ENCODE measurements at places on chromosomes 16 and 17.
A peak's percentile ranks its signal among the peaks of the same experiment; 100 is the strongest.

GRCh38 chr16:64478252-64478906 lies 643.5 kb downstream of the CDH11 start:
- no peak for DNase-seq

- no peak for DNase-seq
Observed at GRCh38 chr17:50155115-50155819, 4.8 kb upstream of the PPP1R9B start.

GRCh38 chr16:86061721-86062120 lies 162.8 kb downstream of the IRF8 start:
- no peak for DNase-seq

GRCh38 chr16:66486773-66487579 lies 59.9 kb downstream of the BEAN1 start:
- no peak for DNase-seq

GRCh38 chr16:23269248-23269953 lies 32.7 kb upstream of the SCNN1B start:
- DNase-seq = no peak

DNA sequence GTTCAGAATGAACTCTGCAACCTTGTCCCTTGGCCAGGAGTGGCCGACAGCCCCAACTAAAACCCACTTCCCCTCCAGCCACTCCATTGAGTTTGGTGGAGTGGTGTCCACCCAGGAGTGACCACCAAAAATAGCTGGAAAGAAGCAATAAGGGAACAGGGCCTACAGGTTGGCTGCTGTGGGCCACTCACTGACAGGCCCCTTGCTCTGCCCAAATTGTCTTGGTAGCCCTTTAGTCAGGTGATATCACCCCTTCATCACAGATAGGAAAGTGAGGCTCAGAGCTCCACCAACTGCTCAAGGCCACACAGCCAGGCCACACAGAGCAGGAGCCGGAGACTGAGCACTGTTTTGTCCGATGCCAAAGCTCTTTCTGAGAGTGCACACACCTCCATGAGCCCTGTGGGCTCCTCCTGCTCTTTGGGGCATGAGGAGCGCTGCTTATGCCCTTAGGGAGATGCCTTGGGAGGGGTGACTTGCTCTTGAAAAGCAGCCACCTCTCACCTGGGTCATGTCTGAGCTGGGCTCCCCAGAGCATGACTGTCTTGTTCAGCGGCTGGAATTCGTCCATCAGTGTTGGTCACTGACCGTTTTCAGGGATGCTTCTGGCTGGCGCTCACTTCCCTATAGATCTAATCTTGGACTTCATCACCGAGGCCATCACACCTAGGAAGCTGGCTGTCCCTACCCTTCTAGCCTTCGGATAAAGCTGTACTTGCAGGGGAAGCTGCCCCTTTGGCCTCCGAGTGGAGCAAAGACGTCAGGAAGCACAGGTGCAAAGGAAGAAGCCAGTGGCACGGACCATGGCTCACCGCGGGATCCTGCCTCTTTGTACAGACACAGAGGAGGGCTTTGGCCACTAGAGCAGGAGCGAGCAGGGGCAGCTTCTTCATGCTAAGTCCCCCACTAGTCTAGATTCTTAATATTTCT lies 186.0 kb upstream of the ZNF469 start:
- no peak for DNase-seq

DNA sequence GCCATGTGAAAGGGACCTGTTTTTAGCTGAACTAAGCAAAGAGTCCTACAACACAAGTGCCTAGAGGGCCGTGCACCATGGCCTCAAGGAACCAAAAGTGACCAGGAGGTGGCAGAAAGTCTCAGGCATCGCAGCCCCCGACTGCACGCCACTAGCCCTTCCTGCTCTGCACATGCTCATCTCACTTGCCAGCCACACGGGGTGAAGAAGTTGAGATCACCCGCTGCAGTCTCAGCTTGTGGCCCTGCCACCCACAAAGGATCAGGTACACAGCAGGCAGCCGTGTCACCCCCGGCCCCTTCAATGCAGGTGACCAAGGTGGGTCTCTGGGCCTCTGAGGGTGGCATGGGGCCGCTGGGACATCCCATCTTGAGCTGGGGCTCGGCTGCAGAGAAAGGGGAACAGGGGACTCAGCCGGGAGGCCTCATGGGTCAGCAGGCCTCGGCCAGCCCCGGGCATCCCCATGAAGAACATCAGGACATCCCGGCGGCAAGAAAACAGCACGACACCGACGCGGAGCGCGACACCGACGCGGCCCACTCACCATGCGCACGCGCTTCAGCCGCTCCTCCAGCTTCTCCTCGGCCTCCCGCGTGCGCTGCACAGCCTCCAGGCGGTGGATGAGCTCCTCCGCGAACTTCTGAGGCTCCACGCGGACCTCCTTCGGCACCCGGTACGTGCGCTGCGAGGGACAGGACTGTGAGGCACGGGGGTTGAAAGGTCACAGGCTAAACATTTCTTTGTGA lies 21.0 kb downstream of the PDIA2 start:
- DNase-seq = no peak

DNA sequence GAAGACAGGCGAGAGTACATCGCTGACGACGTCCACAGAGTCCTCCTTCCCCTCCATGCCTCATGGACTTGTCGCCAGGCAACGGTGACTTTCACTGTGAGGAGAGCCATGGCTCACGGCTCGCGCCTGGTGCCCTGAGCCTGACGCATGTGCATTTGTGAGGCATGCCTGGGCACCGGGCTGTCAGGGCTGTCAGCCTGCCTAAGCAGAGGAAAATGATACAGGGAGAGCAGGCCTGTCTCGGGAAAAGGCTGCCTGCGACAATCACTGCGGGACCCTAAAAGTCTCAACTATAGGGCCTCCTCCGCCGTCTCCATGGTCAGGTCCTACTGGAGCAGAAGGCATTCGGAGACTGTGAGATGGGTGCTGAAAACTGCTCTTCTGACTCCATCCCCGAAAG lies 135.5 kb upstream of the WSB1 start:
- DNase-seq = no peak

GRCh38 chr17:72380737-72381136 lies 259.9 kb downstream of the SOX9 start:
- DNase-seq = no peak

DNA sequence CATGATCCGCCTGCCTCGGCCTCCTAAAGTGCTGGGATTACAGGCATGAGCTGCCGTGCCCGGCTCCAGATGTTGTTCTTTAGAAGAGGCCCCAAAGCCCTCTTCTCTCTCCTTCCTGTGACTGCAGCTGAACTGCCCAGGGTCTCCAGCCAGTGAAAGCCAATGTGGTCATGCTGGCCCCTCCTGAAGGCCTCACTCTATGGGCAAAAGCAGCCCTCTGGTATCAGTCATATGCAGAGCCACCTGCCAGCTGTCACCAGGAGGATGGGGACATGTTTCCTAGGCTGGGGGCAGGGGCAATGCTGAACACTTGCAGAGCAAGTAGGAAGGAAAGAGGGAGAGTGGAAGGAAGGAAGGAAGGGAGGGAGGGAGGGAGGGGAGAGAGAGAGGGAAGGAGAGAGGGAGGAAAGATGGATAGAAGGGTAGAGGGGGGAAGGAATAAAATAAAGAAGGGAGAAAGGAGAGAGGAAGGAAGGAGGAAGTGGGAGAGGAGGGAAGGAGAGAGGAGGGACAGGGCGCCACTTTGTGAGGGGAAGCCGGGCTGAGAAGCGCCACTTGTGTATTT lies 36.0 kb downstream of the SOCS3 start:
- DNase-seq = no peak

- DNase-seq = no peak
Observed at GRCh38 chr17:62692721-62693431, 65.4 kb downstream of the MRC2 start.

DNA sequence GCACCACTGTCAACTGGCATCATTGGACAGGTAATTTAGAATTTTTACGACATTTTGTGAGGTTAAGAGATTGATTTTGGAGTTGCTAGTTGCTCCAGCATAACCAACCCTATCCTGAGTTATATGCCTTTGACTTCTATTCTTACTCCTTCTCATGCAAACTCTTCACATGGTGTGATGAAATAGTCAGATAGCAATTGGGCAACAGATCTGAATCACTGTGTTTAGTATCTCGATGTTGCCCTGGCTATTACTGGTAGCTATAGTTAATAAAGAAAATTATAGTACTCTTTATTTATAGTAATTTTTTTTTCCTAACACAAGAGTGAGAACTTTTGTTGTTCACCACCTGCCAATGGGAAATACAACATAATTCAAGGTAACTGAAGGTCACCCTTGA lies 494.8 kb upstream of the TOM1L1 start:
- DNase-seq = no peak

GRCh38 chr16:53998966-53999522 lies 287.5 kb downstream of the IRX3 start:
- DNase-seq = no peak

- DNase-seq = no peak
Observed at GRCh38 chr16:1367486-1368174, 15.9 kb downstream of the GNPTG start.

DNA sequence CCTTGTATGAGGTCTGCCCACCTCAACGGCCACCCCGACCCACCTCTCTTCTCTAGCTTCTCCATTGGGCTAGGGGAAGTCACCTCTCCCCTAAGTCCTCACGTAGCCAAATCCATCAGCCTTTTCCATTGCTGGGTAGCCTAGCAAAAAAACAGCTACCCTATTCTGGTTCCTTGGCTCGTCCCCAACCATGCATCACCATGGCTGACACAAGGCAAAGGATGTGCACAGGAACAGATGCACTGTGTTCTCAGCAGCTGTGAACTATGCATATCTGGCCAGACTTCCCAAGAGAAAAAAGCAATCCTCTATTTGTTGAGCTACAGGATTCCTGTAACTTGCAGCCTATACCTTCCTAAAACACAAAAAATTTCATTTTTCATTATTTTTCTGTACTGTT lies 22.0 kb upstream of the FLCN start:
- no peak for DNase-seq

- DNase-seq = no peak
Observed at GRCh38 chr16:3101018-3101840, 2.1 kb upstream of the ZSCAN10 start.

- DNase-seq = no peak
Observed at GRCh38 chr17:79739148-79740062, 8.7 kb downstream of the ENPP7 start.

- peak; percentile 70 for DNase-seq
Observed at GRCh38 chr17:7842380-7843256, 8.6 kb downstream of the KDM6B start.

GRCh38 chr16:1475552-1476114 lies 805 bp upstream of the CLCN7 start:
- no peak for DNase-seq

GRCh38 chr16:50900391-50900942 lies 158.6 kb downstream of the CYLD start:
- DNase-seq = no peak

- DNase-seq = no peak
Observed at GRCh38 chr17:725746-726145, 6.7 kb upstream of the TLCD3A start.

- DNase-seq = no peak
Observed at GRCh38 chr16:24273508-24274182, 17.5 kb downstream of the CACNG3 start.

GRCh38 chr17:21072745-21073197 lies 30.0 kb upstream of the USP22 start:
- DNase-seq = no peak

- DNase-seq = no peak
Observed at GRCh38 chr17:43027091-43028032, 2.3 kb downstream of the RND2 start.

DNA sequence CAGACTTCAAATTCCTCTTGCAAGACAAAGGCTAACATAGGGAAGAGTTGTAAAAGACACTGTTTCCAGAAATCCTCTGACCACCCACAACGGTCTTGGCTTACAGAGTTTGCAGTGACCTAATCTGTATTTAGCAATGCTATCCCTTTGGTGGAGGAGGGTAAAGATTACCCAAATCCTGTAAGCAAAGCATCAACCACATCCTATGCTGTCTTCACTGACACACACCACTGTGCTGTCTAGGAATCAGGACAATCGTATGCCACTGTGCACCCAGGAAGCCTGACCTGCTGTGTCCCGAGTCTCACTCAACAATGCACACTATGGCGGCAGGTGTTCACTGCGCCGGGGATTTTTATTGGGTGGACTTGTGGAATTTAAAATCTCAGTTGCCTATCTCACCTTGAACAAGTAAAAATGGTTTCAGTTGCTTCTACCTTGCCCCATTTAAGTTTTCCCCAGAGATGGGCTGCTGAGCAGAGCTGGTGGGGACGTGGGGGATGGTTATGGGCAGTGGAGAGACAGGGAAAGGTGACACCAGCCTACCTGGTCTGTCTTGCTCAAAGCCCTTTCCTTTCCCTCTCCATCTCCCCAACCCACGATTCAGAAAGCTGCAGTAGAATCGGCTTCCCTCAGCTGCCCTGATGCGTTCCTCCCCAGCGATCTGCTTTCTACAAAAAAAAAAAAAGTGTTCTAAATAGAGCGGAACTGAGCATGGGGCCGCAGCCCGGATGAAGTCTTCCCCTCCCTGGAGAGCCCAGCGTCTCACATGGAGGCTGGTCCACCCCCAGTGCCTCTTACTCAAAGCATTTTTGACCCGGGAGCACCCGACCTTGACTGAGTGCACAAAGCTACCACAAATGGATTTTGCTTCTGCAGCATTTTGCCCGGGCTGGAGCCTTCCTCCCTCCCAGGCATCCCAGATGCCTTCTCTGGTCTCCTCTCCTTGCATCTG lies 271.5 kb downstream of the SOX9 start:
- DNase-seq = peak; percentile 34

GRCh38 chr17:63370696-63371095 lies 75.4 kb downstream of the CYB561 start:
- DNase-seq = no peak

- DNase-seq = no peak
Observed at GRCh38 chr16:89099905-89100304, 6.3 kb downstream of the ACSF3 start.

DNA sequence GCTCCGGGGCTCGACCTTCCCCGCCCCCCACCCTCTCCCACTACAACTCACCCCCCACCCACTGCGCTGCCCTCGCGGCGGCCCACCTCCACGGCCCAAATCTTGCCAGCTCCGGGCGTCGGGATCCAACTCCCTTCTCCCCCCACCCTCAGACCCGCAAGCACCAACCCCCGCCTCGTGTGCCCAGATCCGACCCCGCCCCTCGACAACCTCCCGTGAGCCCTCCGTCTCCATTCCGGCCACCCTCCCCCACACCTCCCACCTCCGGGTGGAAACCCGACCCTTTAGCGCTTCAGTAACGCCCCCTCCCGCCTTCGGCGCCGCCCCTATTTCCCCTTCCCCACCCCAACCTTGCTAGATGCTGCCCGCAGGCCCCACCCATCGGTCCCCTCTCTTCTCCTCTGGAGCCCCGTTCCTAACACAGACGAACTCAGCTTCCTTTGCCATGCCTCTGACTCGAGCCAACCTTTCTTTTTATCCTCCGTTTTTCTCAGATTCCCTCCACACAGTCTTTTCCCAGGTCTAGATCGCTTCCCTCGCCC lies 717 bp downstream of the UBE2Z start:
- DNase-seq = peak; percentile 69

Measured in GM12892 (cell line).